Colonic mucosa (tissue), 4 donors: ENCODE measurements at places on chromosomes 13 and 19. TPM values are rescaled to one million over a fixed set of nuclear protein-coding genes. Genes with fewer than 3 reads are reported as not detected.

GRCh38 chr19:47111682-47112165, 1.9 kb downstream of the ZC3H4 start:
- peak overlapping the region; percentile 100 for H3K27ac ChIP-seq
- H3K4me3 ChIP-seq = peak overlapping the region; percentile 81
- H3K27me3 ChIP-seq = no peaks in the 10 kb centered on the region

GRCh38 chr19:17847538-17848366, at the start of gene JAK3:
JAK3 (minus strand) TSS chr19:17847982; CDS start chr19:17844417, 3,565 bp downstream.
- H3K4me3 ChIP-seq = peak within 1 kb of the TSS; percentile 30
- H3K4me1 ChIP-seq = no peaks in the 10 kb centered on the region
- peak within 1 kb of the TSS; percentile 77 for H3K27ac ChIP-seq
- no peaks in the 10 kb centered on the region for H3K27me3 ChIP-seq

GRCh38 chr13:22161871-22162270, 491.0 kb downstream of the FGF9 start:
- H3K27ac ChIP-seq = no peak overlapping the region
- no peaks in the 10 kb centered on the region for H3K4me1 ChIP-seq
- DNase-seq = no peak
- H3K27me3 ChIP-seq = no peaks in the 10 kb centered on the region
- H3K4me3 ChIP-seq = no peak overlapping the region
- no peaks in the 10 kb centered on the region for H3K36me3 ChIP-seq

- no peak overlapping the region for H3K27ac ChIP-seq
- no peaks in the 10 kb centered on the region for H3K36me3 ChIP-seq
- H3K4me1 ChIP-seq = no peaks in the 10 kb centered on the region
- H3K27me3 ChIP-seq = no peaks in the 10 kb centered on the region
- DNase-seq = no peak
- no peak overlapping the region for H3K4me3 ChIP-seq
These were observed 9.3 kb downstream of the PLEKHF1 start for GRCh38 chr19:29674374-29675119.

DNA sequence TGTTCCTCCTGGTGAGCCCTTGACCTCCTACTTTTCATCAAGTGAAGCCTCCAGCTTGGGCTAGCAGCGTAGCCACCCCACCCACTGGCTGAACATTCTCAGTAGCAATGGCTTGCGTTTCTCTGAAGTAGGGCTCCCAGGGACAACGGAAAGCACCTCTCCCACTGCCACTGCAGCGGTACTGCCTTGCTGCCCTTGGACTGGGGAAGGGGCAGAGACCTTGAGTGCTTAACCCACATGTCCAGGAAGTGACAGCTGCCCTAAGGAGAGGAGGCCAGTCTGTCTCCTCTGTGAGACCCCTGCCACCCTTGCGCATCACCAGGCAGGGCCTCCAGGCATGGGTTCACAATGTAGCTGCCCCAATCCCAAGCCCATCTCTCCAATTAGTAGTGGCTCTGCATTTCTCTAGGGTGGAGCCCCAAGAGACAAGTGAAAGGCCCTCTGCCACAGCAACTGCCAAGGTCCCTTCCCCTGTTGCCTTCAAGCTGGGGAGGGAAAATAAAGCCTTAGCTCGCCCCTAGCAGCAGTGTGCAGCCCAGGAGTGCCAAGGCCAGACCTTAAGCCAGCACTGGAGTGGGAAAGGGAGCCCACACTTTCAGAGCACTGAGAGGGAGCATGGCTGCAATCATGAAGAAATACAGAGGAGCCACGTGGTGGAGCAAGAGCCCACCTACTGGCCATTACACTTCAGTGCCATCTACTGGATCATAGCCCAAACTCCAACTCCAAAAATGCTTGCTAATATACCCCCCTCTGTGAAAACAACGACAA, 175.9 kb upstream of the TRPC4 start:
- no peak for DNase-seq
- no peak overlapping the region for H3K27ac ChIP-seq
- H3K4me1 ChIP-seq = no peaks in the 10 kb centered on the region
- H3K36me3 ChIP-seq = no peaks in the 10 kb centered on the region
- H3K4me3 ChIP-seq = no peak overlapping the region
- H3K27me3 ChIP-seq = no peaks in the 10 kb centered on the region

- H3K4me1 ChIP-seq = peaks cover 4% of the 10 kb centered on the region
- H3K36me3 ChIP-seq = no peaks in the 10 kb centered on the region
- H3K27me3 ChIP-seq = no peaks in the 10 kb centered on the region
- no peak for DNase-seq
- H3K4me3 ChIP-seq = no peak overlapping the region
- no peak overlapping the region for H3K27ac ChIP-seq
These were observed 46.3 kb downstream of the IRS2 start for GRCh38 chr13:109740121-109740520.

- no peaks in the 10 kb centered on the region for H3K27me3 ChIP-seq
- peaks cover 3% of the 10 kb centered on the region for H3K4me1 ChIP-seq
- DNase-seq = no peak
- no peak overlapping the region for H3K4me3 ChIP-seq
- no peak overlapping the region for H3K27ac ChIP-seq
- no peaks in the 10 kb centered on the region for H3K36me3 ChIP-seq
These were observed 96.8 kb downstream of the RNF17 start for GRCh38 chr13:24860770-24861169.

DNA sequence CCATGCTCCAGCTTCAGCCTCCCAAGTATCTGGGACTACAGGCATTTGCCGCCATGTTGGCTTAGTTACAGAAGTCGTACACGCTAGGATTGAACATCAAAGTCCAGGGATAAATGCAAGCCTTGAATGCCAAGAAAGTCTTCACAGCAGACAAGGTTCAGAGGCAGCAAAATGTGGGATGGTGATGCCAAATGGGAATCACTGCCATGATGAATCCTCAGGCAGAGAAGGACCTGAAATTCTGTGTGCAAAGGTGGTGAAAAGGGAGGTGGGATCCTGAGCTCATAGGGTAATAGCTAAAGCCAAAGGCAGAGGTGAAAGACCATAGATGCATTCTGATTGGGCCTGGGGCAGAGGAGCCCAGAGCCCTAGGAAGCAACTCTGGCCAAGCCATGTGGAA, 79.3 kb upstream of the STK24 start:
- DNase-seq = no peak
- H3K36me3 ChIP-seq = no peaks in the 10 kb centered on the region

ZNF530 gene
- 1.2 TPM for total RNA-seq

LRRC25 gene
- total RNA-seq = 1.4 TPM
